ENCODE measurements at places on chromosomes 6 and 20.

- peak; percentile 53 for DNase-seq
Measured at GRCh38 chr6:106974999-106975737, 639 bp upstream of the CD24 start.

DNA sequence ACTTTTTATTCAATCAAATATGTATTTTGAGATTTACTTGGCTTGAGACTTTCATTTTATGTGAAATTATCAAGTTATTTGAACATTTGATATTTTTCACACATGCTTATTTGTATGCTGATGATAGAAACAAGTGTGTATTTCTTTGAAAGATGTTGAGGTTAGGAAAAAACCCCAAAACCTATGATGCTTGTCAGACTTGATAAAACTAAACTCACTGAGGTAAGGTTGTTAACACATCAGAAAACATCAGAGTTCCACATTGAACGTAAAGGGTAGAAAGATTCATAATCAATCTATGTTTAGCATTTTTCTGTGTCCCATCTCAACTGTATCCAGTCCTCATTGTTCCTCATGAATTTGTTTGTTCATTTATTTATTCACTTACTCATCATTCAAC, 12.2 kb downstream of the SF3B5 start:
- DNase-seq, result no peak

GRCh38 chr6:41942067-41942851, 651 bp upstream of the CCND3 start:
- no peak for DNase-seq

GRCh38 chr6:78611102-78611620, 256.2 kb upstream of the IRAK1BP1 start:
- DNase-seq, result no peak

- no peak for DNase-seq
Measured at GRCh38 chr6:163782436-163783003, 368.0 kb downstream of the QKI start.

DNA sequence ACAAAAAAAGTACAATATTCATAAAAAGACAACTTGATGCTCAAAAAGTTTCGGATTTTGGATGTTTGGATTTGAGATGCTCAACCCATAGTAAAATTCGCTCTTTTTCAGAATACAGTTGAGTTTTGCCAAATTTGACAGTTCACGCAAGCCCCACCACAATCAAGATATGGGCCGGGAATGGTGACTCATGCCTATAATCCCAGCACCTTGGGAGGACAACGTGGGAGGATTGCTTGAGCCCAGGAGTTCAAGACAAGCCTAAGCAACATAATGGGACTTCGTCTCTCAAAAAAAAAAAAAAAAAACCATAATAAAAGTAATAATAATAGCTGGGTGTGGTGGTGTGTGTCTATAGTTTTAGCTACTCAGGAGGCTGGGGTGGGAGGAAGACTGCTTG, 51.3 kb downstream of the PHF20 start:
- DNase-seq, result no peak

DNA sequence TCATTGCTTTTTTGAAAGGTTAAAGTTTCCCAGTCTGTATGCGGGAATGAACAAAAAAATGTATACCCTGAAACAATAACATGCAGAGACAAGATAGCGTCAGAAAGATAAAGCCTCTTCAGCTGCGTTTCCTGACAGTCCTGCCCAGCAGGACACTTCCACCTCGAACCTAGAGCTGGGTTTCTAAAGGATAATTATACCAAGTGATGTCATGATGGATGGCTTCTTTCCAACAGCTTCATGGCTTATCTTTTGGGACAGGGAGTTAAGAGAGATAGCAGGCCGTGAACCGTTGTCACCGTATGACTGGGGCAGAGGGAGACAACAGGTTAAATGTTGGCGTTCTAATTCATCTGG, 267.6 kb upstream of the SGK1 start:
- DNase-seq, result no peak

- no peak for DNase-seq
Measured at GRCh38 chr6:108921547-108922361, 73.5 kb downstream of the ARMC2 start.

DNA sequence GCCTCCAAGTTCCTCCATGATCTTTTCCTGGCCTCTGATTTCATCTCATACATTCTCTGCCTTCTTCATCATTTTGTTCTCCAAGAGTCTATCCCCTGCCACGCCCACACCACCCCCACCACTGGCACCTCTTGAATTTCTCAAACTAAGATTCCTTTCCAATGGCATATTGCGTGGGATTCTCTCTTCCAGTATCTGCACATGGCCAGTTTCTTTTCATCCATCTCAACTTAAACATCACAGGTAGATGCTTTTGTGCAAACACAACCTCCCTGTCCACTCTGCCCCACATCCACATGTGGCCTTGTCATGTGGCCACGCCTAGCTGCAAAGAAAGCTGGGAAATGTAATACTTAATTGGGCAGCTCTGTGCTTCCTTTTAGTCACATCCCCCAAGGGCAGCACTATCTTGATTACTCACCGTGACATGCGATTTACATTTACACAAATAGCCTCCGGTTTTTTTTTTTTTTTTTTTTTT, 33.4 kb upstream of the ZMYND8 start:
- DNase-seq, result no peak

DNA sequence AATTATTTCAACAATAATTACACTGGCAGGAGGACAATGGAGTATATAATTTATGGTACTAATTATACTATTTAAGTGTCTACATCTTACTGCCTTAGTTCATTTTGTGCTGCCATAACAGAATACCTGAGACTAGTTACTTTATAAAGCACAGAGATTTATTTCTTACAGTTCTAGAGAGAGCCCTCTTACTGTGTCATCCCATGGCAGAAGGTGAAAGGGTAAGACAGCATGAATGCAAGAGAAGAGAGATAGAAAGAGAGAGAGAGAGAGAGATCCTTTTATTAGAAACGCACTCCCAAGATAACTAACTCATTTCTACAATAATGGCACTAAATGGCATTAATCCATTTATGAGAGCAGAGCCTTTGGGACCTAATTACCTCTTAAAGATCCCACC, 314.7 kb downstream of the EPM2A start:
- DNase-seq, result no peak

- no peak for DNase-seq
Measured at GRCh38 chr6:142927904-142928303, 17.1 kb downstream of the HIVEP2 start.

DNA sequence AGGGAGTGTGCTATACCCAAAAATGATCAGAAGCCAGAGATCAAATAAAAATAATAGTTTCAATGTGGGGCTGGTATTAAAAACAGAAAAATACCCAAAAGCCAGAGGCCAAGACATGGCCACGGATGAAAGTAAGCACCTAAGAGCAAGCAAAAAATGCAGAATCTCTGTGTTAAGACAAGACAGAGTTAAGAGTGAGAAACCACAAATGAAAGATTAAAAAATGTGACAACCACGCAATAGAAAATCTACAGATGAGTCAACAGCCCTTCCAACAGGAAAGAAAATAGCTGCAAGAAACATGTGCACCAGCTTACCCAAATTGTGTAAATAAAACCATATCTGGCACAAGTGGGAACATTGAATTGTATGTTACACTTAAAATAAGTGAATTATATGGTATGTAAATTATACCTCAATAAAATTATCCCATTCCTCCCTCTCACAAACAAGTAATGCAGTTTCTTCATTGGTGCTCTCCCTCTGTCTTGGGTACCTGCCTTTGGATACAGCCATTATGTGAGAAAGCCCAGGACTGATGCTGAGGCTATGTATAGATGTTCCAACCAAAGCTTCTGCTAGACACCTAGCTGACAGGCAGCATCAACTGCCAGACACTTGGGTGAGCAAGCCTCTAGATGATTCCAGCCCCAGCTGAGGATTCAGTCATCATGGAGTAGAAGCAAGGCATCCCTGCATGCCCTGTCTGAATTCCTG, 55.3 kb upstream of the UFL1 start:
- no peak for DNase-seq

DNA sequence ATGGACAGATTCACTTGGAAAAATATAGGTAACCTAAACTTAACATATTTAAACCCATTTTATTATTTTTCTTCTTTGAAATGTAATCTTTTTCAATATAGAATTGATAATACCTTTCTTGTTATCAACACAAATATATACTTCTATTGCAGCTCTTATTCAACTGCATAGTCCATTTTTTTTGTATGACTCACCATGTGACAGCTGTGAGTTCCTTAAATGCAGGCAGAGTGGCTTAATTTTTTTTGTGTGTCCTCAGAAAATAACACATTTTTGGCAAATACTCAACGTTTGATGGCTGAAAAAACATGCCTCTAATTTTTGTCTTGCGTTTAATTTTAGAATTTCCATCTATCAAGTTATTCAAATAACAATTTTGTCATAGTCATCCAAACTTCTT, 454.8 kb downstream of the PHF3 start:
- DNase-seq, result no peak

DNA sequence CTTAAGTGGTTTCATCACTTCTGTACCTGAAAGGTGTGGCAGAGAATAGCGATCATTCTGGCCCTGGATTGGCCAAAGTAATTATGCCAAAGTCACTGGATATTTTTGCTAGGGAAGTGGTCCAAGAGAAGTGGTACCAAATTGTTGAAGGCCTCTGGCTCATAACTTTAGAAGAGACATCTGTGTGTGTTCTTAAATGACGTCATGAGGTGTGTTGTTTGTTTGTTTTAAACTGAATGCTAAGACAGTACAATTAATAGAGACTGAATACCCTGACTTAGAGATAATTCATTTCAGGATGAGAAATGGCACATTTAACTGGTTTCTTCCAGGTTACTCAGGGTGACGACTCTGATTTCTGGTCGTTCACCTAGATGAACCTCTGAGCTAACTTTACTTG, 3.3 kb downstream of the VAPB start:
- no peak for DNase-seq

DNA sequence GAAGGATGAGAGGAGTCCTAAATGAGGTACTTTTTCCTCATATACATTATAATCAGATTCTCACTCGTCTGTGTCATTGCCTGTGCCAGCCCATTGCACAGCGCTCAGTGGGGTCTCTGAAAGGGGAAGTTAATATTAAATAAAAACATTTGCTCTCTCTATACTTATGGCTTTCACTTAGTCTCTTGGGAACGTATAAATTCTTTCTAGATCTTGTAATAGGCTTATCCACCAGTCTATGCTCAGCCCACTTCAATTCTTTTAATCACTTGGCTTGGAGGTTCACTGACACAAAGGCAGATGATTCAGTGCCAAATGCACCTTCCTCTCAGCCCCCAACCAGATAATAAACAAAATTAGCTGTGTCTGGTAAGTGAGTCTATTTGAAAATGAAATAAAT, 164.3 kb upstream of the OGFRL1 start:
- DNase-seq, result no peak

DNA sequence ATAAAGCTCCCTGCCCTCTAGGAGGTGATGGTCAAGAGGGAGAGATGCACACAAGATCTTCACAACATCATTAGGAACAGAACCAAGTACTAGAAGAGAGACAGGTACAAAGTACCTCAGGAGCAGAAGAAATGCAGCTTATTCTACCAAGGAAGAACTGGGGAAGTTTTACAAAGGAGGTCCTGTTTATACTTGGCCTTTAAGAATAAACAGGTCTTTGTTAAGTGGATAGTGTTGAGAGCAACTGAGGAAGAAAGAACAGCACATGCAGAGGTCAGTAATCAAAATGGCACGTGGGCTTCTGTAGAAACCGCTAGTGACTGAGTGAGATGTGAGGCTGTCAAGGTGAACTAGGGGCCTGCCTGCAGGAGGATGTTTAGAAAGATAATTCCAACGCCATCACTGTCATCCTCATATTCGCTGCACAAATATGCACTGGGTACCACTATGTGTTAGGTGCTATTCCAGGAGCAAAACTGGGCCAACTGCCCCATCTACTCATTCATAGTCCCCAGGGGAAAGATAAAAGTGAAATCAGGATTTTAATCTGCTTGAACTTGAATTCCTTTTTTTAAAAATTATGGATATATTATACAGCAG, 61.1 kb downstream of the ID4 start:
- no peak for DNase-seq

DNA sequence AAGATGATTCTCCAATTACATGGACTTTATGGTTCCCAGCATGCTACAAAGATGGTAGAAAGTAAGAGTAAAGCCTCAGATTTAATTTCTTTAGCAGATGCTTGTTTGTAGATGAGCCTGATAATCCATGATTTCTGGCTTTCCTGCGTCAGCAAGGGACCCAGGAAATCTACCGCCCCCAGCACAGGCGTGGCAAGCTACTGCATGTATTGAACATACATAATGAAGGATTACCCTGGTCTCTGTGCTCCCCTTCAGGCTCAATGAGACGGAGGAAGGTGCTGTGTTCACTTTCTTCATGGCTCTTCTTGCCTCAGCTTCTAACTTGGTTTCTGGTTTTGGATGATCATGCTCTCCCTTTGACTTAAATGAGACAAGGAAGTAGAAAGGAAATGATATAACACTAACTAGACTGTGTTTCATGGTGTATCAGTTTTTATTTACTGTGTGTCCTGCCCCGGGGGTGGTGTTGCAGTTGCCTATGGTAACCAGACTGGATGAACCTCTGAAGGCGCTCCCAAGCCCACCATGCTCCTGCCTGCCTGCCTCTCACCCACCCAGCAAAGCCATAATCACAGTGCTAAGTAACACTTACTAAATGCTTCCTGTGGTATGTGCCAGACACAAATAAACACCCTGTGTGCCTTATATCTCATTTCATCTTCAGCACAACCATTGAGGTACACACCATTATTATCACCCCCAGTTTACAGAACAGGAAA, 17.9 kb downstream of the GCM1 start:
- DNase-seq, result no peak

All from HuH-7 (cell line).